ENCODE measurements at places on chromosomes 7 and 10. TPM values are rescaled to one million over a fixed set of nuclear protein-coding genes. Genes with fewer than 3 reads are reported as not detected.

The ZNF425 gene
- 1.1 TPM for polyA plus RNA-seq

The NUTM2D gene
- 4.3 TPM for polyA plus RNA-seq

The PHKG1 gene
- polyA plus RNA-seq: 1.4 TPM

- DNase-seq: no peak
Measured at GRCh38 chr7:1474736-1475135, 15.5 kb upstream of the MICALL2 start.

The TYSND1 gene
- polyA plus RNA-seq: 9.5 TPM

DNA sequence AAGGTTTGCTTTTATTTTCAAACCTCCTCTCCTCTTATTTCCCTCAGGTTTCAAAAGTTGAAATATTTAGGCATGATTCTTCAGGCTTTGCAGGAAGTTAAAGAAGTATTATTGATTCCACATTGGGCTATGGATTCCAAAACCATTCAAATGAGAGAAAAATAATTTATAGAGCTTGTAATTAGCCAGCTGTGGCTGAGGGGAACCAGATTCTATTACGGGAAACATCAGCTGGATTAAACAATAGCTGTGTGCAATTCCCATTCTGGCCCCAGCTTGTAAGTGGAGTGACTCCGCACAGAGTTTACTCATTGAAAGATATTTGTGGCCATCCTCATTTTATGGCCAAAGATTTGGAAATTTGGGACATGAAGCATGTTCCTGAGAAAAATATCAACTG is 77.0 kb upstream of the PHYHIPL start:
- DNase-seq: no peak

The PAPSS2 gene
- polyA plus RNA-seq: 49.5 TPM

The CAV2 gene
- polyA plus RNA-seq: 18.5 TPM

DNA sequence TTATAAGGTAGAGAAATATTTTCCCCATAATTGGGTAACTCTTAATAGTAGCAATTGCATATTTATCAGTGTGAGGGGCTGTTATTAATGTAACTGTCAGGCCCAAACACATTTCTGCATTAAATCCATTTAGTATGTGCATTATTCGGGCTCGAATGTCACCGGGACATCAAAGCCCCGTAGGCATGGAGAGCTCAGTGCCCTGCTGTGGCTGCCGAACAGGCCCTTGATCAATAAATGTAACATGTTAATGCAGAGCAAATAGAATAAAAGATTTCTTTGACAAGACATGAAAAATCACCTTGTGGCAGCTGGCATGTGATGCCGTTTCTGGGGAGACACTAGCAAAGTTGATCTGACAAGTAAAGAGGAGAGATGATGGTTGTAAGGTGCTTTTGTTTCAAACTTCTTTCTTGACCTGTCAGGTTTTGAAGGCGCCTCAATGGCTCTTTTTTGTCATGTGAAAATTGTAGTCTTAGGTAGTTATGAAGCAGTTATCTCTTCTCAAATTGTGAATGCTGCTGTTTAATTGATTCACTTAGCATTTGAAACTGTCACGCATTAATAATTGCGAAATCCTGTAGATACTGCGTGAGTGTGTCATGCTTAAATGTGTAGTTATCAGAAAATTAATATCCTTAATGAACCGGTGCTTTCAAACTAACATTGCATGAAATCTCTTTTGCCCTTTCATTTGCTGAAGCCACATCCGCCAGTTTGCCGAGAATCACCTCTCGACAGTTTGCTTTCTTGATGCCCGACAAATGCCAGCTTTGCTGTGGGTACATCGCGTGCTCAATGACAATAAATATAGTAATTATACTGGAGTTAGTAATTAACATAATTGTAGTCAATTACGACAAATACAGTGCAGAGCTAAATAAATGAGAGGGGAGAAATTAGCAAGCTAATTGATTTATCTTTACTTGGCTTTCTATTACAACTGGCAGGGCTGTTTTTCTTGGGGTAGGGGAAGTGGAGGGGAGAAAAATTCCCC is 19.5 kb downstream of the LRMDA start:
- no peak for DNase-seq

The AOC1 gene
- polyA plus RNA-seq: 0.21 TPM

- no peak for DNase-seq
Measured at GRCh38 chr10:77965294-77965693, 38.7 kb upstream of the DLG5 start.

- no peak for DNase-seq
Measured at GRCh38 chr7:101950450-101951119, 133.2 kb downstream of the CUX1 start.

DNA sequence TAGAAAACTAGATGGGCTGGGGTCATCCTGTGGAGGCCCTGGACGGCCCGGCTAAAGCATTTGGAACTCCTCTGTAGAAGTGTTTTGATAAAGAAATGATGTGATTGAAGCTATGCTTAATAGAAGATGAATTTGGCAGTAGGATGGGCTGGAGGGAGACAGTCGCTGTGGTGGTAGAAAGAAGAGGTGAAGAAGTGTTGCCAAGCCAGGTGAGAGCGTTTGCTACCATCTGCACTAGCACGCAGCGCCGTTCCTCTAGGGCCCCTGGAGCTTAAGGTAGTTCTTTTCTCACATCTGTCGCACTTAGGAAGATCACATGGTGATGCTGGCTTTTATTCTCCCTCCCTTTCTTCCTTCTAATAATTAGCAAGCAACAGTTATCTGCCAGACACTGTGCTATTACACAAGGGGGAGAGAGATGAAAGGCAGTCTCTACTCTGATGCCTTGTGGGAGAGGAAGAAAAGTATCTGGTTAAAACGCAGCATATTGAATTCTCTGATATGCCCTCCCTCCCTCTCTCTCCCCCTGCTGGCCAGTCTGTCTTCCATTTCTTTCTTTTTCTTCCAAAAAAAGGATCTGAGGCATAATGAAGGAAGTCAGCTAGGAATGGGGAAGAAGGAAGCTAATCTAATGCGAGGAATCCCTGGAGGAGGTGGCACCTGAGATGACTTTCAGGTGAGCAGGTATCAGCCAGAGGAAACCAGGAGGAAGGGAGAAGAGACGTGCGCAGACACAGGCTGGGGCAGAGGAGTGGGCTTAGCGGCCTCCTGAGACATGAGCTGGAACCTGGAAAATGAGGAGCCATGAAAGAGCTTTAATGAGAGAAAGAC is 162.3 kb upstream of the KLF14 start:
- DNase-seq: no peak

DNA sequence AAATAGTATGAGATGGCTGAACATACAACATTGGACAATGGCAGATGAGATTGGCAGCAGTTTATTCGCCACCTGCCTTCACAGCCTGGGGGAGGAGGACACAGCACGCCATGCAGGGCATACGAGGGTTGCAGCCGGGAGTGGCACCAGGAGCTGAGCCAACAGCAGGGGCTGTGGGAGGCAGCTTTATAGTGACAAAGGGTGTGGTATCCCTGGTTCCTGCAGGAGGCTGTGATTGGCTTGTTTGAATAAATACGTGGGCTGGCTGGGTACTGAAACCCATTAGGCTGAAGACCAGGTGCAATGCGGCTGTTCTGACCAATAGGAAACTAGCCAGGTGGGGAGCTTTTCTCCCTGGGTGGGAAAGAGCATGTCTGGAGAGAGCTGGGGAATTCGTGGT is 68.9 kb upstream of the LEP start:
- DNase-seq: no peak

GRCh38 chr7:155383756-155384491 is 74.0 kb upstream of the EN2 start:
- no peak for DNase-seq

- DNase-seq: no peak
Measured at GRCh38 chr7:83109352-83109751, 53.3 kb downstream of the PCLO start.

- no peak for DNase-seq
Measured at GRCh38 chr7:105330526-105330925, 58.2 kb downstream of the SRPK2 start.

GRCh38 chr10:4707221-4707620 is 118.8 kb upstream of the AKR1E2 start:
- no peak for DNase-seq

- no peak for DNase-seq
Measured at GRCh38 chr7:16744518-16745250, 8.9 kb upstream of the TSPAN13 start.

GRCh38 chr7:45543473-45543872 is 30.7 kb upstream of the ADCY1 start:
- no peak for DNase-seq

- DNase-seq: no peak
Measured at GRCh38 chr7:142528608-142529408, 220.5 kb upstream of the PRSS1 start.

The CASTOR2 gene
- polyA plus RNA-seq: 6.0 TPM

The CRPPA gene
- polyA plus RNA-seq: 0.56 TPM

The ZNF37A gene
- polyA plus RNA-seq: 9.3 TPM
